ENCODE measurements at places on chromosomes 6 and 20. TPM values are rescaled to one million over a fixed set of nuclear protein-coding genes. Genes with fewer than 3 reads are reported as not detected.

- peak; percentile 97 for DNase-seq
- H3K27ac ChIP-seq, result peak overlapping the region; percentile 80
- peak overlapping the region; percentile 46 for H3K4me3 ChIP-seq
- H3K4me1 ChIP-seq, result peaks cover 24% of the 10 kb centered on the region
- H3K27me3 ChIP-seq, result no peaks in the 10 kb centered on the region
These were observed 800.1 kb upstream of the CITED2 start for GRCh38 chr6:140174524-140174923.

DNA sequence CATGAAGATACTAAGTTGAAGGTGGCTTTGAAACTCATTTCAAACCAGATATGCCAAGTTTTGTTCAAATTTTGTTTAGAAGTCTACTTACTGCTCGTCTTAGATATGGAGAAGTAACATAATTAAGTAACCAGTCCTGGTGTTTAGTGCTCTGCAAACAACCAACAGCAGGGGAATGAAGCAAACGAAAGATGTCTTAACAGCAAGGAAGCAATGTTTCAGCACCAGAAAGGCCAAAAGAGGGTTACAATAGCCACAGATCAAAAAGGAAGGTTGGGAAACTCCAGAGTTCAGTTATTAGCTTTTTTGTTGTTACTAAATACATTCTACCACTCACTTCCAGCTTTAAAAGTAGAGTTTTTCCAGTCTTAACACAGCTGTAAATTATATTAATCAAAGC lies 45.1 kb downstream of the LHFPL5 start:
- H3K4me1 ChIP-seq, result no peaks in the 10 kb centered on the region
- H3K27me3 ChIP-seq, result no peaks in the 10 kb centered on the region
- no peak overlapping the region for H3K4me3 ChIP-seq
- no peak for DNase-seq

DNA sequence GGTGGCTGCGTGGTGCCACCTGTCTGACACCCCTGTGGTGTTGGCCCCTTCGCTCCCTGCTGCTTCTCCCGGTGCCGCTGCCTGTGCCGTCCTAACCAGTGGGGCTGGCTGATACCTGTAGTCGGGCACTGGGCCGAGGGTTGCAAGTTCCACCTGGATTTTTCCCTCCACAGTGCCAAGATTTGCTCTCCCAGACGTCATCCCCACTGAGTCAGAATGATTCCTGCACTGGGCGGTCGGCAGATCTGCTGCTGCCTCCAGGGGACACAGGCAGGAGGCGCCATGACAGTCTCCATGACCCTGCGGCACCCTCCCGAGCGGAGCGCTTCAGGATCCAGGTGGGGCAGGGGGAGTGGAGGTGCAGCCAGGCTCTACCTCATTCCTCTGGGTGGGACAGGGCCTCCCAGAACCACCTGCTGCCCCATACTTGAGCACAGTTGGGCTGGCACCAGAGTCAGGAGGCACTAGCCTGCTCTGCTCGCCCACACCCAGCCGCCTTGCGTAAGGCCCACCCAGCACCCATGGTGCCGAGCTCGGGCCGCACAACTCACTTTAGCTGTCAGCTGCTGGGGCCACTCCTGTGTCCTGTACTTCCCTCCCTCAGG lies 60.2 kb downstream of the TCP11 start:
- no peaks in the 10 kb centered on the region for H3K4me1 ChIP-seq
- H3K27me3 ChIP-seq, result no peaks in the 10 kb centered on the region

- H3K36me3 ChIP-seq, result no peaks in the 10 kb centered on the region
- no peaks in the 10 kb centered on the region for H3K27me3 ChIP-seq
- DNase-seq, result no peak
- H3K4me1 ChIP-seq, result no peaks in the 10 kb centered on the region
- H3K4me3 ChIP-seq, result no peak overlapping the region
- no peak overlapping the region for H3K27ac ChIP-seq
These were observed 9.3 kb downstream of the CDS2 start for GRCh38 chr20:5136096-5136495.

HLA-DOB gene
- total RNA-seq, result 0.29 TPM

GRCh38 chr20:25459111-25459830 lies 51.8 kb downstream of the GINS1 start:
- H3K4me1 ChIP-seq, result no peaks in the 10 kb centered on the region
- no peaks in the 10 kb centered on the region for H3K27me3 ChIP-seq
- H3K4me3 ChIP-seq, result no peak overlapping the region
- DNase-seq, result no peak

DNA sequence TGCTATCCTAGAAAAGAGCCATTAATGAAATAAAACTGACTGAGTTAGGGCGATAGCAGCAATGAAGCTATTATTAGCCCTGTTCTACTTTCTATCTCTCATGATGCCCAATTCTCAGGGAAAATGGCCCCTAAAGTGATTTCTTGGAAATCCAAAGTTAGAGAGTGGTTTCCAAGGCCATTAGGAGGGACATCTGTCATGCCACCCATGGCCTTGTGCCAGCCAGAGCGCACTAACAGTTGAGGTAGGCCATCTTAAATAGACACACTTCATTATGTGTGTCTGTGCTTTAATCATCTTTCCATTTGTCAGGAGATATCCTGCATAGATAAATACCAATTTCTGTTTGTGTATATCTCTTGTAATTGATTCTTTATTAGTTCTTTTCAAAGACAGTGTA lies 261.6 kb downstream of the NRN1 start:
- H3K4me1 ChIP-seq, result no peaks in the 10 kb centered on the region
- no peaks in the 10 kb centered on the region for H3K27me3 ChIP-seq
- no peak overlapping the region for H3K4me3 ChIP-seq
- H3K36me3 ChIP-seq, result no peaks in the 10 kb centered on the region

RHAG gene
- not detected for total RNA-seq

DNA sequence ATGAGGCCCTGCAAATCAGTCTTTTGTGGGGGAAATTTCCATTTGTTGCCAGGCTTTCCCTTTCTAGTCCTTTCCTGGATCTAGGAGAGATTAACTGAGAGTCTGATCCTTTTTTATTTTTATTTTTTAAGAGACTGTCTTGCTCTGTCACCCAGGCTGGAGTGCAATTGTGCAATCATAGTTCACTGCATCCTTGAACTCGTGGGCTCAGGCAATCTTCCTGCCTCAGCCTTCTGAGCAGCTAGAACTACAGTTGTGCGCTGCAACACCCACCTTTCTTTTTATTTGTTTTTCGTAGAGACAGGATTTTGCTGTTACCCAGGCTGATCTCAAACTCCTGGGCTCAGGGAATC lies 22.9 kb downstream of the OR2B2 start:
- no peaks in the 10 kb centered on the region for H3K36me3 ChIP-seq
- no peak for DNase-seq
- no peak overlapping the region for H3K27ac ChIP-seq

- H3K36me3 ChIP-seq, result no peaks in the 10 kb centered on the region
- no peak overlapping the region for H3K27ac ChIP-seq
- H3K27me3 ChIP-seq, result no peaks in the 10 kb centered on the region
- DNase-seq, result no peak
- no peak overlapping the region for H3K4me3 ChIP-seq
These were observed 82.1 kb upstream of the COL21A1 start for GRCh38 chr6:56329271-56330050.

DNA sequence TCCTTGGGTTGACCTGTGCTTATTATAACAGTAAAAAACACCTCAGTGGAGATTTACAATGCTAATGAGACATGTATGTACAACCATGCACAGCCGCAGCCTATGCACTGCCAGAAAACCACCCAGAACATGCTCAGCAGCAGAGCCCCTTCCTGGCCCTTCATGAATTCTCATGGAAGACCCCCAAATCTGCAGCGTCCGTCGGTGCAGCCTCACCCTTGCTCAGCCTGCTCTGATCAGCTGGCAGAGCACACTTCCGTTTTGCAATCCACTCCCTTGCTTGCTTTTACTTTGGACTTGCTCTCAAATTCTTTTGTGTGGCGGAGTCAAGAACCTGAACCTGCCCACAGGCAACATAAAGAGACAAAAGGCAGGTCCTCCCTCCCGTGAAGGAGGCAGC lies 378.2 kb upstream of the SULF2 start:
- H3K27ac ChIP-seq, result no peak overlapping the region
- DNase-seq, result peak; percentile 12
- H3K4me3 ChIP-seq, result no peak overlapping the region

- H3K4me1 ChIP-seq, result peaks cover 20% of the 10 kb centered on the region
- H3K27ac ChIP-seq, result no peak overlapping the region
- no peaks in the 10 kb centered on the region for H3K36me3 ChIP-seq
These were observed 437.4 kb upstream of the JAG1 start for GRCh38 chr20:11111191-11111590.

DNA sequence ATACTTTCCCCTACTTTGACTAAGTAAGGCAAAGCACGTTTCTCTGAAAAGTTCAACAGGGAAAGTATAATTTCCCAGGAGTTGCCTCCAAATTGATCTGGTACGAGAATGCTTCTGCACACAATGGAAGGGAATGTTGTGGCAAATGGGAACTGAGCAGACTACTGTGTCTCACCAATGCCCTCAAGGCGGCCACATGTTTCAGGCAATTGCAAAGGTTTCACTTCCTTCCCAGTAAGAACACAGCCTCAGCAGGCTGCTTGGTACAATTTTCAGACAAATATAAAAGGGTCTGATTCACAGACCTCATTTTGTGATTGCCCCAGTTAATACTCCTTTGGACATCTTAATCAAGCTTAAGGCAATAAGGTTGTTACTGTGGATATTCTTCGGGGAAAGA lies 71.2 kb downstream of the KIAA0319 start:
- H3K4me3 ChIP-seq, result no peak overlapping the region
- H3K27me3 ChIP-seq, result no peaks in the 10 kb centered on the region
- H3K27ac ChIP-seq, result no peak overlapping the region
- H3K4me1 ChIP-seq, result no peaks in the 10 kb centered on the region

EGFL8 gene
- 7.9 TPM for total RNA-seq

- no peak overlapping the region for H3K4me3 ChIP-seq
- peaks cover 26% of the 10 kb centered on the region for H3K27me3 ChIP-seq
- DNase-seq, result no peak
- no peaks in the 10 kb centered on the region for H3K4me1 ChIP-seq
These were observed 54.3 kb upstream of the GPR31 start for GRCh38 chr6:167211881-167212712.

MEI4 gene
- total RNA-seq, result not detected

SLC17A3 gene
- not detected for total RNA-seq

HLA-DQB2 gene
- total RNA-seq, result not detected

SPATS1 gene
- not detected for total RNA-seq

DNA sequence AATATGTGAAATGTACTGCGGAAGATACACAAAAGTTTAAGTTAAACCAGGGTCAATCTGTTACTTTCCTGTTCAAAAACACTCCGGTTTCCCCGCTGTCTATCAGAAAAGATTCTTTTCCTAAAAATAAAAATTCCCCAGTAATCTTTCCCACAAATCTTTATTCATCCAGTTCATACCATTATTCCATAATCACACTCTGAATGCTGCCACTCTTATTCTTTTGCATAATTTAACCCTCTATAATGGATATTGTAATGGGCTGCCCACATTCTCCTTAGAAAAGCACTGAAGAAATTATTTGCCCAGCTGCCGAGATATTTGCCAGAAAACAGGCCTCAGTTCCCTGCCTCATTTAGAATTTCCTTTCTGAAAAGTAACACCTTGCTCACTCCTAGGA lies 68.6 kb downstream of the EPHA7 start:
- H3K4me1 ChIP-seq, result no peaks in the 10 kb centered on the region
- H3K4me3 ChIP-seq, result no peak overlapping the region
- no peak overlapping the region for H3K27ac ChIP-seq
- H3K36me3 ChIP-seq, result no peaks in the 10 kb centered on the region

GRCh38 chr20:62487561-62488354 lies 12.0 kb upstream of the GATA5 start:
- no peaks in the 10 kb centered on the region for H3K27me3 ChIP-seq
- peaks cover 21% of the 10 kb centered on the region for H3K4me1 ChIP-seq
- DNase-seq, result no peak
- no peak overlapping the region for H3K4me3 ChIP-seq
- H3K27ac ChIP-seq, result no peak overlapping the region
- no peaks in the 10 kb centered on the region for H3K36me3 ChIP-seq

MBOAT1 gene
- total RNA-seq, result 10.3 TPM

GRCh38 chr20:16475225-16475624 lies 98.0 kb downstream of the KIF16B start:
- peak; percentile 51 for DNase-seq
- peaks cover 39% of the 10 kb centered on the region for H3K4me1 ChIP-seq
- no peak overlapping the region for H3K4me3 ChIP-seq
- H3K27me3 ChIP-seq, result no peaks in the 10 kb centered on the region
- no peak overlapping the region for H3K27ac ChIP-seq

HLA-DQB1 gene
- not detected for total RNA-seq

UTRN gene
- total RNA-seq, result 58.3 TPM

GRCh38 chr20:64056639-64056888 lies 6.4 kb upstream of the TCEA2 start:
- H3K4me3 ChIP-seq, result no peak overlapping the region
- H3K27ac ChIP-seq, result no peak overlapping the region
- no peaks in the 10 kb centered on the region for H3K27me3 ChIP-seq
- no peaks in the 10 kb centered on the region for H3K36me3 ChIP-seq

DNA sequence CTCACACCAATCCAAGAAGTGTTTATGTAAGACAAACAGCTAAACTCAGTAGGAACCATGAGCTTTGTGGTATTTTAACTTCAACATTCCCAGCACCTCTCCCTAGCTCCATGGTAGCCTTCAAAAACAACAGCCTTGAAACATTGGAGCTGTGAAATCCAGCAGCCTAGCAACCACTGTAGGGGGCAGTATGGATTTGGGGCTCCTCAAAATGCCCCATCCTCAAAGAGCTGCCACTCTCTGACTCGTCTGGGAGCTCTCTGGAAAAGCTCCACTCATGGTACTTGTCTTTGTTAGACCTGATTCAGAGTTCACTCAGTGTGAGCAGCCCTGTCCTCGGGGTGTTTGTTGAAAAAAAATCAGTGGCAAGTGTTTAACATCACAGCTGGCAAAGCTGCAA lies 82.9 kb downstream of the KIF6 start:
- H3K4me1 ChIP-seq, result no peaks in the 10 kb centered on the region
- DNase-seq, result no peak
- H3K27me3 ChIP-seq, result no peaks in the 10 kb centered on the region

DNA sequence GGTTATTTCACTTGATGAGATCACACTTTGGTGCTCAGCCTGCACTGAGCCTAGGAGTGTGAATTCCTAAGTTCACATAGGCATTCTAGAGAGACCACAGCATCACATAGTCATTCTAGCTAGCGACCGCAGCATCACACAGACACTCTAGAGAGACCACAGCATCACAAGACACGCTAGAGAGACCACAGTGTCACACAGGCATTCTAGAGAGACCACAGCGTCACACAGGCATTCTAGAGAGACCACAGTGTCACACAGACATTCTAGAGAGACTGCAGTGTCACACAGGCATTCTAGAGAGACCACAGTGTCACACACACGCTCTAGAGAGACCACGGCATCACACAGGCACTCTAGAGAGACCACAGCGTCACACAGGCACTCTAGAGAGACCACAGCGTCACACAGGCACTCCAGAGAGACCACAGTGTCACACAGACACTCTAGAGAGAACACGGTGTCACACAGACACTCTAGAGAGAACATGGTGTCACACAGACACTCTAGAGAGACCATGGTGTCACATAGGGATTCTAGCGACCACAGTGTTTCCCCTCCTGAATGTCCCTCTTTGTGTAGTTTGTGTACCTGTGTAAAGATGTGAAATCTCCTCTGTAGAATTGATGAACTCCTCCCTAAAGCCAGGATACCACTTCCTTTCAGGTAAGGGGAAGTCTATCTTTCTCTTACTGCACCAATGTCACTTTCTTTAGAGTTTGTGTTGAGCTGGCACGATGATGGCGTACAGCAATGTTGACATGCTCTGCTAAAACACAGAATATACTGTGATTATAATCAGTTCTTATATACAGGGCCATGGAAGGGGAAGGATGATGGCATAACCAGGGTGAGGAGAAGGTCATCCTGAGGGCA lies 169.4 kb downstream of the ZDHHC14 start:
- H3K27ac ChIP-seq, result no peak overlapping the region
- H3K4me1 ChIP-seq, result peaks cover 24% of the 10 kb centered on the region
- H3K4me3 ChIP-seq, result no peak overlapping the region
- no peaks in the 10 kb centered on the region for H3K27me3 ChIP-seq

GRCh38 chr6:138235205-138235604 lies 16.9 kb upstream of the PBOV1 start:
- no peaks in the 10 kb centered on the region for H3K36me3 ChIP-seq
- no peak overlapping the region for H3K27ac ChIP-seq
- no peak overlapping the region for H3K4me3 ChIP-seq
- no peaks in the 10 kb centered on the region for H3K27me3 ChIP-seq

Measured in PC-3 (cell line).